ENCODE measurements at places on chromosomes 12 and 14. TPM values are rescaled to one million over a fixed set of nuclear protein-coding genes. Genes with fewer than 3 reads are reported as not detected.

DNA sequence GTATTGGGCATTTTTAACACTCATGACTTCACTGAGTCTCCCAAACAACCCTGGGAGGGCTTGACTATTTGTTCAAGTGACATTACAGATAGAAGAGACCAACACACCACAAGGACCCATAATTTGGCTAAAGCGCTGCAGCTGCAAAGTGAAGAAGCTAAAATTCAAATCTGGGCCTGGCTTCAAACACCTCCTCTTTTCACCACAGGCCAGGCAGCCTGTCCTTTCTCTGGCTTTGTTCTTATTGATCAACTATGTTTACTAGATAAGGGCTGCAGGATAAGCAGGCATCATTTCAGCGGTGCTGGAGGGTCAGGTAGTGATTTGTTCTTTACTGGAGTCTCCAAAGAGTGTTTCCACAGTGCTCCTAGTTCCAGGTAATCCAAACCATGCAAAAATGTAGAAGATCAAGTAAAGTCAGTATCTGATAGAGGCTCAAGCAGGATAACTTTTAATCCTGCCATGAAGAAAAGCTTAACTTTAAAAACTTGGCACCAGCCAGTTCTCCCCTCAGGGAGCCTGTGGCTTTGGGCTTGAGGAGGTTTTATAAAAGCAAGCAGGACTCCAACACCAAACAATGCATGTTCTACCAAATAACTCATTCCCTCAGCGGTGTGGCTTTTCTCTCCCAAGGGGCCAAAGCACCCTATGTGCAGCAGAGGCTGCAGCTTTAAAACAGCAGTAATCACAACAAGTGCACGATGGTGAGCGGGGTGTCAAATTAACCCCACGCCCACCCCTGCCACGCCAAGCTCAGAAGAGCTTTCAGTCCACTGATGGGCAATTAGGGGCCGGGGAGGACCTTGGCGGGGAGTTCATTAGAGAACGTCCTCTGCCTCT lies 16.8 kb downstream of the CLMN start:
- no peak for DNase-seq

DNA sequence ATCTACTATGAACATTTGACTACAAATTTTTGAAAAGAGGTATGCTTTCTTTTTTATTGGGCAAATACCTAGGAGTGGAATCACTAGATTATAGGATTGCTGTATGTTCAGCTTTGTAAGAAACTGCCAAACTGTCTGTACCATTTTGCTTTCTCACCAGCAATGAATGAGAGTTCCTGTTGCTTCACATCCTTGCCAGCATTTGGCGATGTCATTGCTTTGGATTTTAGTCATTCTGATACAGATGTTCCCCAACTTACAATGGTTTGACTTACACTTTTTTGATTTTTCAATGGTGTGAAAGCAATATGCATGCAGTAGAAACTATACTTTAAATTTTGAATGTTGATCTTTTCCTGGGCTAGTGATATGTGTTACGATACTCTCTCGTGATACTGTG lies 328.7 kb downstream of the RAD51B start:
- DNase-seq: no peak

GRCh38 chr12:132148368-132149045 lies 4.2 kb downstream of the NOC4L start:
- no peak for DNase-seq

GRCh38 chr12:129532707-129533499 lies 370.9 kb downstream of the TMEM132D start:
- DNase-seq: no peak

DNA sequence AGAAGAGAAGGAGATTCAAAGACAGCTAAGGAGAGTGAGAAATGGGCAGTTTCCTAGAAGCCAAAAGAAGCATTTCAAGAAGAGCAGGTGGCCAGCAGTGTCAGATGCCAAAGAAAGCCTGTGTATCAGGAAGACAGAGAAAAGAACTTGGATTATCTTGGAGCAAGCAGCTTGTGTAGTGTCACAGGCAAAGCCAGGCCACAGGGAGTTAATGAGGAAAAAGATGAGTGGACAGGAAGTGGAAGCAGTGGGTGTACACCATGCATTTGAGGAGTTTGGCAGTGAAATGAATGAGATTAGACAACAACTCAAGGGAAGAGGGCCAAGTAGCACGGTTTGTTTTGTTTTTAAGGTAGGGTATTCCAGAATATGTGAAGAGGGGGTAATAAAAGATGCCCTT lies 5.6 kb upstream of the MYH7 start:
- no peak for DNase-seq

DNA sequence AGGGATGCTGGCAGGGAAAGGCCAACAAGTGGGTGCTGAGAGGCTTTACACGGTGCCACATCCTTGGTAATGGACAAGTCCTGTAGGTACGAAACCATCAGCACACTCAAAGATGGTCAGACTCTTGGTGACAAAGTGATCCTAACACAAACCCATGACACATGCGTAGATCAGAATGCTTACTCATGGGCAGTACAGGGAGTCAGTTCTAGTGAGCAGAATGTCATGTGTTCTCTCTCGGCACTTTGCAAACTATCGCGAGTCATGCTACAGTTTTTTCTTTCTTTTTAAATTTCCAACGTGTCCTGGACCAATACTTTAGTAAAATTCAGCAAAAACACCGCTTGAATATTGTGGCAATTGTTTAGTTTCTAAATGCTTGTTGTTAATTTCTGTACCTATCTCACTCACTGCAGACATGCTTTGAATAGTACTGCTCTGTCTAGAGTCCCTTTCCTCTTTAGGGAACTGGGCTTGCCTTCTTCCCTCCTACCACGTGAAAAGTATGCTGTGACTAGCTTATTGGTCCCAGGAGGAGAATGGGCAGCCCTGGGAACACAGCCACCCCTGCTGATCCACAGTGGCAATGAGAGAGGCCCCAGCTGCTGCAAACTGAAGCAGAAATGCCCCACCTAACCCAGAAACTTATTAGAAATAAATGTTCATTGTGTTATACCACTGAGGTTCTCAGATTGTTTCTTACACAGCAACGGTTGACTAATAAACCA lies 62.4 kb downstream of the UBR7 start:
- peak; percentile 74 for DNase-seq

GRCh38 chr14:57835766-57836165 lies 30.1 kb downstream of the SLC35F4 start:
- peak; percentile 82 for DNase-seq

The SLC7A7 gene
- 12.7 TPM for total RNA-seq

The STON2 gene
- 9.9 TPM for total RNA-seq

The TDRD9 gene
- total RNA-seq: 4.5 TPM

The PLD4 gene
- 0.05 TPM for total RNA-seq
